ENCODE measurements at places on chromosomes 2 and 18.

DNA sequence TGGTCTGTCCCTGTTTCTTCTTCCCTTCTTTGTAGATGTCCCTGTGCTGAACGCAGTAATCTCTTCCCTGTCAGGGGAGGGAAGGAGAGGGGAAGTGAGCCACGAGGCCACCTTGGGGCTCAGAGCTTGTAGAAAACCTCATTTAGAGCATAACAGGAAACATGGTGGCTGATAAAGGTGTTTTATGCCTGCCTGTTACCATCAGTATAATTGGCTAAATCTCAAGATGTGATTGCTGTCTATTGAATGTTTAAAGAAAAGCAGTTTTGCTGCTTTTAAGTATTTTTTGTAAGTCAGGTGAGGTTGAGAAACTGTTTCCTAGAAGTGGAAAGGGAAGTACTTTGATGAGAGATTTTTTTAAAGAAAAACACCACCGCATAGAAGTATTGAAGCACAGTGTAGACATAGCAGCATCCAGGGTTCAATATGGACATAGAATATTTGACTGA lies 59.7 kb upstream of the PDK1 start:
- peaks cover 3% of the 10 kb centered on the region for H3K36me3 ChIP-seq
- DNase-seq, result no peak
- H3K4me3 ChIP-seq, result no peak overlapping the region
- no peak overlapping the region for H3K27ac ChIP-seq
- no peaks in the 10 kb centered on the region for H3K4me1 ChIP-seq
- peaks cover 4% of the 10 kb centered on the region for H3K27me3 ChIP-seq

- H3K27ac ChIP-seq, result no peak overlapping the region
- no peak overlapping the region for H3K4me3 ChIP-seq
- H3K27me3 ChIP-seq, result no peaks in the 10 kb centered on the region
- DNase-seq, result no peak
- H3K4me1 ChIP-seq, result no peaks in the 10 kb centered on the region
Observed at GRCh38 chr2:138716183-138716582, 64.0 kb downstream of the NXPH2 start.

- no peak overlapping the region for H3K27ac ChIP-seq
- peaks cover 33% of the 10 kb centered on the region for H3K27me3 ChIP-seq
- no peaks in the 10 kb centered on the region for H3K4me1 ChIP-seq
- no peak overlapping the region for H3K4me3 ChIP-seq
Observed at GRCh38 chr2:242043538-242044312, 174.2 kb downstream of the RTP5 start.

GRCh38 chr2:144240656-144241339 lies 279.1 kb downstream of the ZEB2 start:
- H3K4me1 ChIP-seq, result peaks cover 2% of the 10 kb centered on the region
- DNase-seq, result no peak
- H3K27me3 ChIP-seq, result no peaks in the 10 kb centered on the region
- H3K27ac ChIP-seq, result no peak overlapping the region

DNA sequence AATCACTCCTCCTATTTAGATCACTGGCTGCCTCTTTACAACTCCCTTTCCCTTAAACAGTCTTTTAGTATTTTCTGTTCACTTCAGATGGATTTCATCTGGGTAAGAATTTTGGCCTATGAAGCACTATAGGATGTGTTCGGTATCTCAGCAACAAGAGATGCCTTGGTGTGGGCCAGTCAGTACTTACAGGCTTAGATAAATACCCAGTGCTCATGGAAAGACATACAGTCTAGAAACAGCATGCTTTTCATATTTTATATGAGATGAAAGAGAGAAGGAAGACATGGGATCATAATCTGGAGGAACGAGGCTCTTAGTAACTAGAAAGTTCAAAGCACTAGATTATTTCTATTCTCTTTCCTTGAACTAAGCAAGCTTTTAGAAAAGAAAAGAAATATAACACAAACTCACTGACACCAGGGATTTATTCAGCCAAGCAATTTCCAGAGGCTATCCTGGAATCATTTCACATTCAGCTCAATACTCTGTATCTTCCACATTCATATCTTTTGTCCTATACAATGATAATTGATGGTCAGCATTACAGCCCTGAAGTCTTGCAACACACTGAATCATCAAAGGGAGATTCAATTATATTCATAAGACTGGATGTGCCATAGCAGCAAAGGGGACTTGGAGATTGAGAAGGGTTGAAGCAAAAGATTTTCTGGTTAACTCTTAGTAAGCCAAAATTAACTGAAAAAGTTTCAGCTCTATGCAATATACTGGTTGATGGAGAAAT lies 408.8 kb upstream of the LYPD1 start:
- H3K4me1 ChIP-seq, result no peaks in the 10 kb centered on the region
- no peak for DNase-seq
- H3K27me3 ChIP-seq, result no peaks in the 10 kb centered on the region
- H3K36me3 ChIP-seq, result no peaks in the 10 kb centered on the region
- no peak overlapping the region for H3K27ac ChIP-seq

DNA sequence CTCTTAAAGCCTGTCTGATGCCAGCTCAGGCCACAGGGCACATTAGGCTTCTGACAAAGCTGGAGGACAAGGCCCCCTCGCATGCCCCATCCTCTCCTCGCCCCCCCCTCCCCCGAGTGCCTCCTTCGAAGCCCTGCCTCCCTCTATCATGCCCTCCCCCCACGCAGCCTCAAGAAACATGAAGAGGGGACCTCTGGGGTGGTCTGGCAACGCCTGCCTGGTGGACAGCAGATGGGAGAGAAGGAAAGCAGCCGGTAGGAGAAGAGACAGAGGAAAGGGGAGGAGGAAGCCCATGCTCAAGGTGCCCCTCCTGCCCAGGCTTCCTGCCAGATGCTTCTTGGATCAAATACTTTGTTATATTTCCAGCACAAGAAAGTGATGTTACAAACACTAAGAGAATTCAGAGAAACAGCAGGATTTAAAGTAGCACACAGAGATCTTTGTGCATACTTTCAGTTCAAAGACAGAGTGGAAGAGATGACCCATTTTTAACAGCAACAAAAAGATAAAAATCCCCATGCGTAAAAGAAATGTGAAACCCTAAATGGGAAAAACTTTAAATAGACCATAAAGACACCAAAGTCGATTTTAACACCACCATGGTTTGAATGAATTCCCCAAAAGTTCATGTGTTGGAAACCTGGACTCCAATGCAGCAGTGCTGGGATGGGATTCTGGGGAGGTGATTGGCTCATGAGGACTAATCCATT lies 19.0 kb downstream of the BOK start:
- no peaks in the 10 kb centered on the region for H3K27me3 ChIP-seq
- peaks cover 20% of the 10 kb centered on the region for H3K4me1 ChIP-seq
- peaks cover 43% of the 10 kb centered on the region for H3K36me3 ChIP-seq
- no peak overlapping the region for H3K27ac ChIP-seq
- no peak overlapping the region for H3K4me3 ChIP-seq

GRCh38 chr18:8288472-8289195 lies 320.6 kb upstream of the RAB12 start:
- no peak overlapping the region for H3K27ac ChIP-seq
- DNase-seq, result no peak
- H3K4me3 ChIP-seq, result no peak overlapping the region
- no peaks in the 10 kb centered on the region for H3K36me3 ChIP-seq

DNA sequence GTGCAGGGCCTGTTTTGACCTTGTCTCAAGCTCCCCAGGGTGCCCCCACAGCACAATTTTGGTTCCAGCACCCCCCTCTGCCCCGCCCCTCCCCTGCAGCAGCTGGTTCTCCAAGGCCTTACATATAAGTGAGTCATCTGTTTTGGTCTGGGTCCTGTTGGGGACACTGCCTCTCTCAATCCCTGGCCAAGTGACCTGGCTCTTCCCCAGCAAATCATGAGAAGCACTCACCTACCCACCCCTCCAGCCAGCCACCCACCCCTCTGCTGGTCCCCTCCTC lies 90.5 kb downstream of the INHBB start:
- H3K27ac ChIP-seq, result no peak overlapping the region
- DNase-seq, result no peak
- no peaks in the 10 kb centered on the region for H3K36me3 ChIP-seq
- no peaks in the 10 kb centered on the region for H3K4me1 ChIP-seq
- H3K4me3 ChIP-seq, result no peak overlapping the region

DNA sequence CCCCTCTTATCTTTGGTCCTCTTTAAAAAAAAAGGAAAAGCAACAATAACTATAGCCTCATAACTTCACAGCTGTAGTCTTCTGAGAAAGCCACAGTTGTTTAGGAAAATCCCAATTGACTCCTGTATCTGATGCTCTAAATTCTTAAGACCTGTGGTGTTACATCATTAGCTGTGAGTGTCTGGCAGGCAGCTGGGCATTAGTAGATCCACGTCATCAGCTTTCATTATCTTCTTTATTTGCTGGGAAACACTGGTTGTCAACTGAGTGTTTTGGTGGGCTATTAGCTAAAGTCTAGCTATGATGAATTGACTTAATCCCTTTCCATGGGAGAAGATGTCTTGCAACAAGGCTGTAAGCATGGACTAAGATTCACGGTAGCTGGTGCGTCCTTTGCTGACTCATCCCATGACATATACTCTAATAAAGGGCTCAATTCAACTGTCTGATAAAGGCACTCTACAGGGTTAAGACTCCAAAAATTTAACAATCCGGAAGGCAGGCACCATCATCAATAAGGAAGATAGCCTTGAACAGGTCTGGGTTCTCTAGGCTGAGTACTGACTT lies 517.2 kb downstream of the PLCL1 start:
- H3K4me1 ChIP-seq, result no peaks in the 10 kb centered on the region
- no peak overlapping the region for H3K4me3 ChIP-seq
- no peak overlapping the region for H3K27ac ChIP-seq
- H3K36me3 ChIP-seq, result no peaks in the 10 kb centered on the region
- H3K27me3 ChIP-seq, result no peaks in the 10 kb centered on the region
- DNase-seq, result peak; percentile 52

GRCh38 chr2:25895610-25896009 lies 17.3 kb upstream of the ASXL2 start:
- no peak overlapping the region for H3K27ac ChIP-seq
- H3K4me3 ChIP-seq, result no peak overlapping the region
- H3K36me3 ChIP-seq, result no peaks in the 10 kb centered on the region
- no peak for DNase-seq

GRCh38 chr2:110140401-110140800 lies 24.8 kb upstream of the MALL start:
- H3K27me3 ChIP-seq, result no peaks in the 10 kb centered on the region
- no peaks in the 10 kb centered on the region for H3K36me3 ChIP-seq
- no peak overlapping the region for H3K27ac ChIP-seq
- no peak for DNase-seq
- no peaks in the 10 kb centered on the region for H3K4me1 ChIP-seq

DNA sequence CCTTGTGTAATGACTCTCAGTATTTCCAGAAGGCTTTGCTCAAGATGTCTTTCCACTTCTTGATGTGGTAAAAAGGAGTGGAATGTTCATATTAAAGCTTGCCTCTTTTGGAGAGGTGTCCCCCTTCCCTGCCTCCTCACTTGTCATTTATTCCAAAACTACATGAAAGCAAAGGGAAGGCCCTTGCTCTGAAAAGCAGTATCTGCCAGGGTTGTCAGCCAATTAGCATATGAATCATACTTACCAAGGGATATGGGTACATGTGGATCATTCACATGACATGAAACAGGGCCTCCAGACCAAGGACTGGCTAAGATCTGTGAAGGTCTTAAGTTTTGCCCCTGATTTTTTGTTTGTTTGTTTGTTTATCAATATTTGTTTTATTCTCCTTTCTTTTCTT lies 31.3 kb downstream of the ANXA4 start:
- H3K36me3 ChIP-seq, result peaks cover 20% of the 10 kb centered on the region
- peaks cover 17% of the 10 kb centered on the region for H3K4me1 ChIP-seq
- H3K27me3 ChIP-seq, result no peaks in the 10 kb centered on the region
- H3K27ac ChIP-seq, result no peak overlapping the region

DNA sequence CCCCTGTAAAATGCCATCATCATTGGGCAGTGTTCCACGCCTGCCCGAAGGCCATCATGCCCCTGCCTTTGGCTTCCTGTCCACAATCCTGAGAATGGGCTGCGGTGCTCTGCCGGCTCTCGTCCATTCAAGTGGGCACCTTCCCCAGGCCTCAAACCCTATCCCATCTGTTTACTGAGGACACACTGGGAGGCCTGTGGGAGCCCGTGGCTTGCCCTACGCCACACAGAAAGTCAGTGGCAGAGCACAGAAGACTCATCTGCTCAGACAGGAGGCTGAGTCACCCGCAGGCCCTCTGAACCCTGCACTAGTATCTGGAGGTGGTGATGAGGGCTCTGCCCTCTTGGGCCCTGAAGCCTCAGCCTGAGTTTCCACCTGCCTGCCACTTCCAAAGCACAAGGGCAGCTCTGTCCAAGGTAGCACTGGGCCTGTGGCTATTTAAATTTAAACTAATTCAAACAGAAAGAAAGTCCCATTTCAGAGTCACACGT lies 19.1 kb upstream of the ANKRD53 start:
- no peaks in the 10 kb centered on the region for H3K4me1 ChIP-seq
- no peaks in the 10 kb centered on the region for H3K36me3 ChIP-seq
- H3K27me3 ChIP-seq, result peaks cover 43% of the 10 kb centered on the region
- no peak for DNase-seq
- no peak overlapping the region for H3K4me3 ChIP-seq

GRCh38 chr2:150644298-150645067 lies 157.0 kb upstream of the RND3 start:
- H3K4me1 ChIP-seq, result no peaks in the 10 kb centered on the region
- peak overlapping the region; percentile 47 for H3K27ac ChIP-seq
- no peak overlapping the region for H3K4me3 ChIP-seq
- no peaks in the 10 kb centered on the region for H3K27me3 ChIP-seq
- no peaks in the 10 kb centered on the region for H3K36me3 ChIP-seq
- DNase-seq, result peak; percentile 36

DNA sequence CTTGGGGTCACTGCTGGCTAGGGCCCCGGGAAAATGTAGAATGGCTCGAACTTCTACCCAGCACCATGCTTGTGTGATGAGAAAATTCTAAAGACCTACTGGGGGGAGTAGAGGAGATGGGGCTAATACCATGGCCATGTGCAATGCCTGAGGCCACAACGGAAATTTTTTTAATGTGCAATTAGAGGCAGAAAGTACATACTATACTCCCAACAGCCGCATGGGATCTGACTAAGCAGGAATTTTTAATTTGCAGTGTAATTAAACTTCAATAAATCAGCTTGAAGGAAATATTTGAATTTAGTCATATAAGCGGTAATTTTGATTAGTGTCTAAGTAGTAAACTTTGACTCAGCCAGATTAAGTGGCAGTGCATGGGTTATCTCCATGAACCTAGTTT lies 53.2 kb upstream of the CNGA3 start:
- peaks cover 1% of the 10 kb centered on the region for H3K4me1 ChIP-seq
- DNase-seq, result no peak
- H3K27ac ChIP-seq, result no peak overlapping the region
- H3K4me3 ChIP-seq, result no peak overlapping the region
- H3K27me3 ChIP-seq, result peaks cover 27% of the 10 kb centered on the region

DNA sequence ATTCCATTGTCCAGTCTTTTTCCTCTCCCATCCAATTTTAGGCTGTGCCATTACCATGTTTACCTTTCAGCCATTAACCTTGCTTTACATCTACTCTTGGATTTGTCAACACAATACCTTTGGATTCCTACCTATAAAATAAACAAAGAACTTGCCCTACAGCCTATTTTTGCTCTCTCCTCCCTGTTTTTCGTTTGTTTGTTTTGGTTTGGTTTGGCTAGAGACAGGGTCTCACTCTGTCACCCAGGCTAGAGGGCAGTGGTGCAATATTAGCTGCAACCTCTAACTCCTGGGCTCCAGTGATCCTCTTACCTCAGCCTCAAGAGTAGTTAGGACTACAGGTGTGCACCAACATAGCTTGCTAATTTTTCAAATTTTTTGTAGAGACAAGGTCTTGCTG lies 76.1 kb downstream of the SP100 start:
- H3K27ac ChIP-seq, result no peak overlapping the region
- no peaks in the 10 kb centered on the region for H3K4me1 ChIP-seq
- H3K36me3 ChIP-seq, result peaks cover 23% of the 10 kb centered on the region
- H3K4me3 ChIP-seq, result no peak overlapping the region
- H3K27me3 ChIP-seq, result no peaks in the 10 kb centered on the region

All from mesenchymal stem cell (in vitro differentiated cells and primary cell).